Activated T-helper 2 cell treated with anti-CD3 and anti-CD28 coated beads, Interferon-gamma antibody, Interleukin-2, Interleukin-4, amounts not matched to agents 10 μg/mL and 5 μg/mL and 100 μg/mL, durations not matched to agents 14 hours and 24 hours and 36 hours (primary cell): ENCODE measurements at places on chromosomes 4 and X. TPM values are rescaled to one million over a fixed set of nuclear protein-coding genes. Genes with fewer than 3 reads are reported as not detected.

GRCh38 chrX:1442016-1442665 lies 10.6 kb downstream of the ASMTL start:
- no peak overlapping the region for H3K4me3 ChIP-seq
- H3K4me1 ChIP-seq: no peaks in the 10 kb centered on the region
- H3K27me3 ChIP-seq: no peaks in the 10 kb centered on the region
- DNase-seq: no peak
- no peak overlapping the region for H3K27ac ChIP-seq
- H3K36me3 ChIP-seq: peaks cover 73% of the 10 kb centered on the region

DNA sequence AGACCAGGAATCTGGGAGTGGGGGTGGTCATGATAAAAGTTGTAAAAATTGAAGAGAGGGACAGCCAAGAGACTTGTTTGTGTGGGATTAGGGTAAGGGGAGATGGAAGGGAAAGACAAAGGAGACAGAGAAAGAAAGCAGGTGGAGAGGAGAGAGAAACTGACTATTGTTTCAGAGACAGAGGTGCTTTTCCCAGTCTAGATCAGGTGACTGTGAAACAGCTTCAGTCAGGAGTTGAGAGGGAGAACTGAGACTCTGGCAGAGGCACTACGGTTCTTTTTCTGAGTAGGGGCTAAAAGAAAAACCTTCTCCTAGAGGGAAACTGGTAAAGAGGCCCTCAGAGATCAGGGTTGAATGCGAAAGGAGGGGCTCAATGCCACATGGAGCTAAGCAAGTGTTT lies 106.4 kb downstream of the KDR start:
- H3K27me3 ChIP-seq: no peaks in the 10 kb centered on the region
- no peaks in the 10 kb centered on the region for H3K36me3 ChIP-seq
- H3K4me3 ChIP-seq: no peak overlapping the region
- no peak overlapping the region for H3K27ac ChIP-seq
- no peak for DNase-seq

- no peaks in the 10 kb centered on the region for H3K36me3 ChIP-seq
- H3K27me3 ChIP-seq: no peaks in the 10 kb centered on the region
- DNase-seq: no peak
- H3K4me3 ChIP-seq: no peak overlapping the region
- H3K4me1 ChIP-seq: no peaks in the 10 kb centered on the region
Measured at GRCh38 chr4:57287687-57288604, 177.8 kb upstream of the IGFBP7 start.

GRCh38 chrX:3520982-3521381 lies 174.5 kb upstream of the MXRA5 start:
- no peaks in the 10 kb centered on the region for H3K36me3 ChIP-seq
- no peak overlapping the region for H3K27ac ChIP-seq
- no peaks in the 10 kb centered on the region for H3K4me1 ChIP-seq
- DNase-seq: no peak
- H3K27me3 ChIP-seq: no peaks in the 10 kb centered on the region

DNA sequence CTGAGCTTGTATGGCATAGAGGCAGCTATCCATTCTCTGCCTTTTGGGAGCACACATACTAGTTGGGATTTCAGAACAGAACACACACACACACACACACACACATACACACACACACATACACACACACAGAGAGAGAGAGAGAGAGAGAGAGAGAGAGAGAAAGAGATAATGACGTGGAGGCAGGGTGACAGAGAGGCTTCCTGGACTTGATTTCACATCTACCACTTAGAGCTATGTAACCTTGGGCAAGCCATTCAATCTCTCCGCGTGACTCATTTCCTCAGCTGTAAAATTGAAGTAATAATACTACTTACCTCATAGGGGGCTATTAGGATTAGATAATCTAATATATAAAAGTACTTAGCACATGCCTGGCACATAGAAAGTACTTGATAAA lies 12.3 kb upstream of the GRIA3 start:
- no peak for DNase-seq
- no peaks in the 10 kb centered on the region for H3K27me3 ChIP-seq
- no peak overlapping the region for H3K27ac ChIP-seq
- H3K36me3 ChIP-seq: no peaks in the 10 kb centered on the region
- no peak overlapping the region for H3K4me3 ChIP-seq

DNA sequence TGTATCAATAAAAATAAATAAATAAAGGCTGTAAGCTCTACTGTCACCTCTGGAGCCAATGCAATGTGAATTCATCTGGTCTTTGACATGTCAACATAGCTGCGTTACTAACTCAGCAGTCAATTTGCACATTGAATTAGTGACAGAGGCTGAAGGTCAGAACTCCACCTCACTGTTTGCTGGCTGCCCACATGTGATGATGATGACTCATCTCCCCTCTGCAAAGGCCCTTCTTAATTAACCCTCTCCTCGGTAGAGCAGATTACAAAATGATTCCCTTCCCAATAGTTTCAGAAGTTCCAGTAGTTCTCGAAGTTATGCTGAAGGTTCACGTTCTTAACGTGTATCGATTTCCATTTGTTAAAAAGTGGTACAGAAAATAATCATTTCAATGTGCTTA lies 1626.0 kb upstream of the TENM3 start:
- H3K27ac ChIP-seq: no peak overlapping the region
- H3K4me3 ChIP-seq: no peak overlapping the region
- no peak for DNase-seq
- no peaks in the 10 kb centered on the region for H3K4me1 ChIP-seq
- H3K36me3 ChIP-seq: no peaks in the 10 kb centered on the region

The CTAG1A gene
- total RNA-seq: not detected in 2 replicates

The PPP1R2C gene
- total RNA-seq: not detected in 2 replicates
